Right kidney (tissue), 9 donors: ENCODE measurements at places on chromosomes 11 and 22.

- peak; percentile 51 for DNase-seq
Observed at GRCh38 chr11:64395545-64396078, 36.6 kb downstream of the RPS6KA4 start.

DNA sequence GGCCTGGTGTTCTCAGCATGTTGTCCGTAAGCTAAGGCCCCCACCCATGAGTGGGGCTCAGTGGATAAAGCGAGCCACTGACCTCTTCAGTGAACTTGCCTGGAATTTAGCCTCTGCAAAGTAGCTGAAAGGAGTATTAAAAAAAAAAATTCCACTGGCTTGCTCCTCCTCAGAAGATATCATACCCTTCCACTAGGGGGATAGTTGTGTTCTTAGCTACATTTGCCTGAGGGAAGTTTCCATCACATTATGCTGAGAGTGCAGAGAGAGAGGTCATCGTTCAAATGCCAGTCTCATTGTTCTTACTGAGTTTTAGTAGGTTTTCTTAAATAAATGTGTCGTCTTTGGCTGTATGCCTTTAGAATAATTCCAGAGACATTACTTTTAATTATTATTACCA lies 879.7 kb downstream of the JRKL start:
- DNase-seq = no peak

DNA sequence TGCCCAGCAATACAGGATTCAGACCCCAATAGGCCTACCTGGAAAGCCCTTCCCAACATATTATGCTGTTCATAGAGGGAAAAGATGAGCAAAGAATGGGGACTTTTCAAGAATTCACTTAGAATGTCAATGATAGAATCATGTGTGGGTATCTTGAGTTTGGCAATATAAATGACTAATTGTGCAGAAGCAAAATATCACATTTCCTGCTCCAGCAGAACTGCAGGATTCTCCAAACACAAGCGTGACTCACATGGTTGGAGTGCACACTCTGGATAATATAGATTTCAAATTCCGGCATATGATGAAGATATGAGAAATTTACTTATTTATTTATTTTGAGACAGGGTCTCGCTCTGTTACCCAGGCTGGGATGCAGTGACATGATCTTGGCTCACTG lies 12.5 kb upstream of the APOL5 start:
- no peak for DNase-seq

GRCh38 chr22:20031732-20032406 lies 11.0 kb downstream of the TANGO2 start:
- no peak for DNase-seq

GRCh38 chr11:92751594-92751993 lies 217.9 kb upstream of the MTNR1B start:
- no peak for DNase-seq

- DNase-seq = no peak
Observed at GRCh38 chr11:75195167-75195962, 44.5 kb downstream of the SLCO2B1 start.

GRCh38 chr22:19974268-19974861 lies 32.7 kb upstream of the TXNRD2 start:
- DNase-seq = no peak

DNA sequence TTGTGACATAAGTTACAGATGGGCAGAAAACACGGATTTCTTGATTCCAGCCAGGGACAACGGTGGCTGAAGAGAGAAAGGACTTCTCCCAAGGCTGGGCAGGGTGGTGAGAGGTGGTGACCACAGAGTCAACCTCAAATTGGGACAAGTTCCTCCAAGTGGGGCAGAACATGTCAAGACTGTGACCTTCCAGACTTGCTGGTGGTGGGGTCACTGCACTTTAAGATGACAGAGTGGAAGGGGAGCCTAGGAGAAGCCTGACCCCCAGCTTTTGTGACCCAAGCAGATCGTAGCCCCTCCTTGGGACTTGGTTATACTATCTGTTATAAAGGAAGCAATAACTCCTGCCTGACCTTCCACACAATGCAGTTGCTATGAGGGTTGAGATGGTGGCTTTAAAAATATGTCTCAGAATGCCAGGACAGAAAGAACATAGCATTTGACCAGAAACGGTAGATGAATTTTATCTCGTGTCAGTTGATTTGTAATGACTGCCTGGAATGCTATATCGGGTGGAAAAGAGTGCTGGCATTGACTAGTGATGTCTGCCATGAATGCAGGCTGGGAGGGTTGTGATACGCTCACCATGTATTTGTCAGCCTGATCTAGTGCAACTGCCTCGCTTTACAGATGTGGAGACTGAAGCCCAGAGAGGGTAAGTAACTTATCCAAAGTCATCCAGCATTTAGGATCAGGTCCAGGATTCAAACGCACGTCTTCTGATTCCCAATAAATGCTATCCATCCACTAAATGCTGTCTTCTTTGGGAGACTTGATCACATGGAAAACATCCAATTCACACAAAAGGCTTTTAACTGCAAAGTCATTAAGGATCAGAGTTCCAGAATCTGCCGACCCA lies 18.3 kb downstream of the TST start:
- DNase-seq = no peak

DNA sequence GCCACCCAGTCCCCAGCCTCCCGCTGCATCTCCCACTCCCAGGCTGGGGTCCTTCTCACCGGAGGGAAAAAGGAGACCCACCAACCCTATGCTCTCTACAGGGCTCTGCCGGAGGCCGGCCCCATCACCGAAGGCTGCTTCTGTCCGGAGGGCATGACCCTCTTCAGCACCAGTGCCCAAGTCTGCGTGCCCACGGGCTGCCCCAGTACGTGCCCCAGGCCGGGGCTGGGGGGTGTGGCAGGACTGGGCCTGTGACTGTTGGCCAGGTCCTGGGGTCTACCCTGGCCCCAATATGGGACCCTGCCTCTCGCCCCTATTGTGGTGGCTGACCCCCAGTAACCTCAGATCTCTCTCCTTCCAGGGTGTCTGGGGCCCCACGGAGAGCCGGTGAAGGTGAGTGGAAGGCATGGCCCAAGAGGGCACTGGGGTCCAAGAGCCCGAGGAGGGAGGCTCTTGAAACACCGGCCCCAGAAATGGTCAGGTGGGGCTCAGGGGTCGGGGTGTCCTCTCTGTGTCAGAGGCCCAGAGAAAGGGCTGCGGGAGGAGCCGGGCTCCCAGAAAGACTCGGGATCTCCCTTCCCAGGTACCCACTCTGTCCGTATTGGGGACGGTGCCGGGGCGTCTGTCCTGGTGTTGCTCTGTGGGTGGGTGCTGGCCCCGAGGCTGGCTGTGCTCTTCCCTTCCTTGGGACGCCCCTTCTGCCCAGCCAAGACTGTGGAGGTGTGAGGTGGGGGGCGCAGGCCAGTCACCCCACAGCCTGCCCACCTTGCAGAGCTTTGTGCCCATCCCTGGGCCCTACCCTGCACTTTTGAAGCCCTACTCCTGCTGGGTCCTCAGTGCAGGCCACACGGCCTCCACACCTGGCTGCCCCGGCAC lies 26.1 kb upstream of the MUC5B start:
- DNase-seq = no peak

DNA sequence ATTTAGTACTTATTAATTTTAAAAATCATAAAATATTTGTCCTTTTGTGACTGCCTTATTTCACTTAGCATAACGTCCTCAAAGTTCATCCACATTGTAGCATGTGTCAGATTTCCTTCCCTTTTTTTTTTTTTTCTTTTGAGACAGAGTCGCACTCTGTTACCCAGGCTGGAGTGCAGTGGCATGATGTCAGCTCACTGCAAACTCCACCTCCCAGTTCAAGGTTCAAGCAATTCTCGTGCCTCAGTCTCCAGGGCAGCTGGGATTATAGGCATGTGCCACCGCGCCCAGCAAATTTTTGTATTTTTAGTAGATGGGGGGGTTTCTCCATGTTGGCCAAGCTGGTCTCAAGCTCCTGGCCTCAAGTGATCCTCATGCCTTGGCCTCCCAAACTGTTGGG lies 10.6 kb downstream of the RAB6A start:
- no peak for DNase-seq

DNA sequence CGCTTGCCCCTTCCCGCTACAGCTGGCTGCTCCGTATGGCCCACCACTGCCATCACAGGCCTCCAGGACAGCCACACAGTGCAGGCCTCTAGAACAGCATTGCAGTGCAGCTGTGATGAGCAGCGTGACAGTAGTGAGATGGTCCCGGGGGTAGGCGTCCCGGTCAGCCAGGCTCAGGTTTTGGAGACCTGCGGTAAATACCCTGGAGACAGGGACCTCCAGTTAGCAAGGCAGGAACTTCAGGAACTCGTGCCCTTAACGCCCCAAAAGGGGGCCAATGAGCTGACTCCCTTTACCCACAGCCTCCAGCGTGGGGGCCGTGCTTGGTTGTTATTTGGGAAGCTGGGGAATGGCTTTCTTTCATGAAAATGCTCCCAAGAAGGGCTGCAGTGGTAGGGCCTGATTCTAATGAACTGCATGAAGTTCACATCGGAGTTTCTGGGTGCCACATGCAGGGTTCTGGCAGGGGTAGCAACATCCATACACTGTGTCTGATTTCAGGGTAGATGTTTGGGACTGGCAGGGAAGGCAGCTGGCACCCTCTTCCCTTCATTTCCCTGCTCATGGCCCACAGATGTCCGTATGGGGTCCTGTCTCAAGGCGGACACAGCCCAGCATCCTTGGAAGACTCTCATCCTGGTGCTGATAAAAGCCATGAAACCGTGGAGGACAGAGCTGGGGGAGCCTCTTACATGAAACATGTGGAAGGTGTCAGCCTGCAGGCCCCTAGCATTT lies 440.5 kb downstream of the TBC1D22A start:
- no peak for DNase-seq
